Stimulated activated CD4-positive, alpha-beta T cell treated with anti-CD3 and anti-CD28 coated beads, Interleukin-4, amount 100 ng/mL, for 1 hour (primary cell): ENCODE measurements at places on chromosomes 6 and 20.

DNA sequence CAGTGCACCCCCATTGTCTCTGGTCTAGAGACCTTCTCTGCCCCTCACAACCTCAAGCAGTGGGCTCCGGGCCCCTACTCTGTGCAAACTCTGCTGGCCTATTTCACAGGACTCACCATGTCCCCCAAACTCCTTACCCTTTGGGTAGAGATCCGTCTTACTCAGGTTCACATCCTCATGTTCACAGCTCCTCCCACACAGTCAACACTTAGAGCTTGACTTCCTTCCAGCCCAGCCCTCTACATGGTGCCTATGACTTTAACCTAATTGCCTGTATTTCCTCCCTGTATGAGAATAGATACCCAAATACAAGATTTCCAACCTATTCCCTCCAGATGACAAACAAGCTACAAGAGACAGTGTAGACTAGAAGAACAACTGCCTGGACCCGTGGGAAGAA lies 528.6 kb upstream of the JARID2 start:
- DNase-seq, result no peak

GRCh38 chr6:41958022-41958856 lies 16.6 kb upstream of the CCND3 start:
- DNase-seq, result no peak

DNA sequence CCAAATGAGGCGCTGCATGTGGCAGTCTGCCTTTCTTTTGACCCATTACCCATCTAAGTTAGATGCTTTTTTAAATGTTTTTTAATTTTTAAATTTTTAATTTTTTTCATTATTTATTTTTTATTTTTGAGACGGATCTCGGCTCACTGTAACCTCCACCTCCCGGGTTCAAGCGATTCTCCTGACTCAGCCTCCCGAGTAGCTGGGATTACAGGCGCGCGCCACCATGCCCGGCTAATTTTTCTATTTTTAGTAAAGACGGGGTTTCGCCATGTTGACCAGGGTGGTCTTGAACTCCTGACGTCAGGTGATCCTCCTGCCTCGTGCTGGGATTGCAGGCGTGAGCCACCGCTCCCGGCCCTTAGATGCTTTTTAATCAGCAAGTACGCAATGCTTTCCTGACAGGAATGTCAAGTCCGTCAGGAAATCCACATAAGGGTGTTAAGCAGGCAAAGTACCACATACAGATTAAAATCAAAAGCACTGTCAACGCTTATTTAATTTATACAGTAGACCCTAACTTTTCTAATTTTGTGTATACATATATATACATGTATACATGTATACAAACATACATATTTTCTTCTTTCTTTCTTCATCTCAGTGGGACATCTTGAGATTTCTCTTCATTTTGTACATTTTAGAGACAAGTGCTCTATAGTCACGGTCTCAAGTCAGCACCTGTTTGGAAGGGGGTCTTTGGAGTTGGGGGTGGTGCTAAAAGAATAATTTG lies 995 bp upstream of the GSTA4 start:
- DNase-seq, result peak; percentile 22

GRCh38 chr6:92479831-92480230 lies 939.5 kb downstream of the EPHA7 start:
- no peak for DNase-seq

DNA sequence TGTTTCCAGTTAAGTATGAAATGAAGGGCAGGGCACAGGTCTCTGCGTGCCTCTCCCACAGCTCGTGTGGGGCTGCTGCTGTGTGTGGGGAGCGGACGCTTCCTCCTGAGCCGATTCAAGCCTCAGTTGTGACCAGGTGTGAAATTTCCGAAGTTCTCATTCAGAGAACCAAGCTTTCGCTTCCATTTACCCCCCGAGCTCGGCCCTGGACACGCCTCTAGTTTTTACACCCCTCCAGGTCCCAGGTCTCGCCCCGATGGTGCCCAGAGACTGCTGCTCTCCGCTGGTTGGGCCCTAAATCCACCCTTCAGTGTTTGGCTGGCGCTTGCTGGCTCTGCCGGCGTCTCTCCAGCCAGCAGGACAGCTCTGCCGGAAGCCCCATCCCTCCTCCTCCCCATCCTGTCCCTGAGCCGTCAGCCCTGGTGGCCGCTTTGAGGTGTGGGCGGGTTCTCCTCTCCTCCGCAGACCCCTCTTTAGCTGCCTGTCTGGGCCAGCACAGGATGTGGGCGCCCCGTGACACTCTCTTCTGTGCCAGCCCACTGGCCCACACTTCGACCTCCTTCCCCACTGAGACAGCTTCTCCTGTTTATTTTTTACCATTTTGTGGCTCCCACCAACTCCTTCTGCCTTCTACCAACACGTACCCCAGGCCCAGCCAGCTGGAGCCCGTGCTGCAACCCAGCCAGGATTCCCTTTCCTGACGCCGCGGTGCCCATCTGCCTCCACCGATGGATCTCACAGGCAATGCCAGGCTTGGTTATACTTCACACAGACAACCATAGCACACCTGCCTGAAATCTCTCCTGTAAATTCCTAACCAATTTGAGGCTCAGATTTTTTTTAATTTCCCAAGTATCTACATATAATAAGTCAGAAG lies 142.8 kb downstream of the DLL1 start:
- peak; percentile 31 for DNase-seq

DNA sequence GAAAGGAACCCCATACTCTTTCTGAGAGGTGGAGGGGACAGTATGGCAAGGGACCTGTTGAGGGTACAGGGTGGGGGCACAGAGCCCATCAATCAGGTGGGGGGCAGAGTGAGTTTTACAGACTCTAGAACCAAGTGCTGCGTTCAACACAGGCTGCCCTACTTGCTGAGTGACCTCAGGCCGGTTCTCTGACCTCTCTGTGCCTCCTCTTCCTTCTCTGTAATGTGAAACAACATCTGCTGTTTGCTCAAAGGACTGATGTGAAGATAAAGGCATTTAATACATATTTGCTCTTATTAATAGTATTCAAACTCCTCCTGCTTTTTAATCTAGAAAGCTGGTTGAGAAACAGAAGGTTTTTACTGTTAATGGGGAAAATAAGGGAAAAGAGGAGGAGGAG lies 25.9 kb upstream of the APMAP start:
- DNase-seq, result no peak

- no peak for DNase-seq
These were observed 103.0 kb downstream of the OLIG3 start for GRCh38 chr6:137391061-137391814.

GRCh38 chr6:52317841-52318581 lies 33.5 kb upstream of the MCM3 start:
- DNase-seq, result no peak

- no peak for DNase-seq
These were observed 923 bp downstream of the GMDS start for GRCh38 chr6:2244261-2245102.

DNA sequence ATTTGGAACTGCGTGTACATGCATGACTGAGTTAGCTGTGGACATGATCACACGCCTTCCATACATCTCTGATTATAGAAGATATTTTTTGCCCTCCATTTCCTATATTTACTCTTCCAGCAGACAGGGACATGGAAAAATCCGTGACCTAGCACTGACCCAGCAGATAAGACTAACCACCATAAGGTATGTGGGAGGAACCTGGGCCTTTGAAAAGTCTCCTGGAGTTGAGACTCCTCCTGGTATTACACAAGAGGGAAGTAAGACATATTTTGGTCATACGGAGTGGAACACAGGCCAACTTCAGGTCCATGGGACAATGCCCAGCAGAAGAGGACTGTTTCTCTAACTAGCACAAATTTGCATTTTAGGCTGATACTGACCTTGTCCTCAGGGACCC lies 13.7 kb upstream of the SIRPB1 start:
- DNase-seq, result no peak

DNA sequence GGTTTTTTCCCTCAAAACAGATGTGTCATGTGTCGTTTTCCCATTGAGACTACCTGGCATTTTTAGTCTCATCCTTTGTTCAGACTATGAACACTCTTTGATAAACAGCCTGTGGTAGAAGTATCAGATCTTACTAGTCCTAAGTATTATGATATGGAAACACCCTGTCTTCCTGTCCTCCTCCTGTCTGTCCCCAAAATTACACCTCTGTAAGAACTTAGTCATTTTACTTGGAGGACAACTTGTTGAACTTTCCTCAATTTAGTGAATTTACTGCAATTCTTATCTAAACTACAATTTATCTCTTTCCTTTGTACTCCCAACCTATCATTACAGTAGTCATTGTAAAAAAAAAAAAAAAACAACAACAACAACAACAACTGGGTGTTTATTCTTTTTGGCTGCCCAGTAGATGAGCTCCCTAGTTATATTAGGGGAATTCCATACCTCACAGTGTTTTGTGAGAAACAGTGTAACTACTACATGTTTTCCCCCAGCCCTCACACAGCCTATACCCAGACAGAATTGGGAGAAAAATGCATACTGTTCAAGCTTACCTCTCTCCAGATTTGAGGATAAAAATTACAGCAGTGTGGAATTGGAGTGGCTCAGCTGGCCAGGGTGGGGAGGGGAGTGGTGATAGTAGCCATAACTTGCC lies 18.5 kb upstream of the ERVFRD-1 start:
- no peak for DNase-seq

DNA sequence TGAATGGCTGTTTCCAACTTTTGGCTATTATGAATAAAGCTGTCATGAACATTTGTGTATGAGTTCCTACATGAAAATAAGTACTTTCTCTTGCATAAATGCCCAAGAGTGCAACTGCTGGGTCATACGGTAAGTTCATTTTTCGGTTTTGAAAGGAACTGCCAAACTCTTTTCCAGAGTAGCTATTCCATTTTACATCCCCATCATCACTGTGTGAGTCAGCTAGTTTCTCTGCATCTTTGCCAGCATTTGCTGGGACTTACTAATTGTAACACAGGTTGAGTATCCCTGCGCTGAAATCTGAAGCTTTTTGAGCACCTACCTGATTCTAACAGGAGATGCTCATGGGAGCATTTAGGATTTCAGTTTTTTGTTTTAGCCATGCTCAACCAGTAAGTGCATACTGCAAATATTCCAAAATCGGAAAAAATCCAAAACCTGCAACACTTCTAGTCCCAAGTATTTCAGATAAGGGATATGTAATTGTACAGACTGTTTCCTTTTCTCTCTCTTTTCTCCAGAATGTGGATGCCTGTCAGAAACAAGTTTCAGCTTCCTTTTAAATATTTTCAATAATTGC lies 118.4 kb downstream of the DTNBP1 start:
- no peak for DNase-seq
